CD4-positive, alpha-beta T cell treated with Interleukin-4 for 4 hours (primary cell): ENCODE measurements at places on chromosomes 4 and X.

DNA sequence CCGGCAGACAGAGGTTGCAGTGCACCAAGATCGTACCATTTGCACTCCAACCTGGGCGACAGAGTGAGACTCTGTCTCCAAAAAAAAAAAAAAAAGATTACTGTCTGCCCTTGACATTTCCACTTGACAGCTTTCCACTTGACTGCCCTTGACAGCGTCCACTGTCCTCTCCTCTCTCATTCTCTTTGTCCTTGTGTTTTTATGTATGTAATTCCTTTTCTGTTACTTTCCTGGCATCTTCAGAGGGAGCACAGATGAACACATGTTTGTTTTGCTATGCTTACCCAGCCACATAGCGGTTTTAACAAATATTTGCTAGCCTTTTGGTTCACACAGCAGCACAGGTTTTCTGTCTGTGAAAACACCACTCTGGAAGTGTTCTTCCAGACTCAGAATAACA is 26.2 kb downstream of the SYAP1 start:
- no peak for DNase-seq

DNA sequence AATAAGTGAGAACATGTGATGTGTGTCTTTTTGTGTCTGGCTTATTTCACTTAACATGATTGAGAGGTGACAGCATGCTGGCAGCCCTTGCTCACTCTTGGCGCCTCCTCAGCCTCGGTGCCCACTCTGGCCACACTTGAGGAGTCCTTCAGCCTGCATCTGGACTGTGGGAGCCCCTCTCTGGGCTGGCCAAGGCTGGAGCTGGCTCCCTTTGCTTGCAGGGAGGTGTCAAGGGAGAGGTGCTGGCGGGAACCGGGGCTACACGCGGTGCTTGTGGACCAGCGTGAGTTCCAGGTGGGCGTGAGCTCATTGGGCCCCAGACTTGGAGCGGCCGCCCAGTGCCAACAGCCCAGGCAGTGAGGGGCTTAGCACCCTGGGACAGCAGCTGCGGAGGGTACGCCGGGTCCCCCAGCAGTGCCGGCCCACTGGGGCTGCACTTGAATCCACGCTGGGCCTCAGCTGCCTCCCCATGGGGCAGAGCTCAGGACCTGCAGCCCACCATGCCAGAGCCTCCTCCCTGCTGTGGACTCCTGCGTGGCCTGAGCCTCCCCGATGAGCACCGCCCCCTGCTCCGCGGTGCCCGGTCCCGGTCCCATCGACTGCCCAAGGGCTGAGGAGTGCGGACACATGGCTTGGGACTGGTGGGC is 658.6 kb downstream of the GRXCR1 start:
- no peak for DNase-seq

DNA sequence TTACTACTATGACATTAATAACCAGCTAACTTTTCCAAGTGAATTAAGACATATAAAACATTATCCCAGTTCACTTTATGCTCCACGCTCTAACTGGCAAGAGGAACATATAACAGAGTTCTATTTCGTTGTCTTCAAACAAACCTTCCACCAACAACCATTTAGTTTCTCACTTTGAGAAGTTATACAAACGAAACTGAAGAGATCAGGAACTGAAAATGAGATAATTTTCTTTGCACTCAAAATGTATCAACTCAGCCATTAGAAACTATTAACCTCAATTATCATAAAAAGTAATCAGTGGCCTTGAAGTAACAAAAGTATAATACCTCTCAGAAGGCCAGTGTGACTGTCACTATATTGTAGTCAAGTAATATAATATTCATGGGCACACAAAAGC is 70.1 kb downstream of the CHM start:
- DNase-seq = no peak

- no peak for DNase-seq
These were observed 370.0 kb downstream of the FBXW7 start for GRCh38 chr4:152165846-152166245.

DNA sequence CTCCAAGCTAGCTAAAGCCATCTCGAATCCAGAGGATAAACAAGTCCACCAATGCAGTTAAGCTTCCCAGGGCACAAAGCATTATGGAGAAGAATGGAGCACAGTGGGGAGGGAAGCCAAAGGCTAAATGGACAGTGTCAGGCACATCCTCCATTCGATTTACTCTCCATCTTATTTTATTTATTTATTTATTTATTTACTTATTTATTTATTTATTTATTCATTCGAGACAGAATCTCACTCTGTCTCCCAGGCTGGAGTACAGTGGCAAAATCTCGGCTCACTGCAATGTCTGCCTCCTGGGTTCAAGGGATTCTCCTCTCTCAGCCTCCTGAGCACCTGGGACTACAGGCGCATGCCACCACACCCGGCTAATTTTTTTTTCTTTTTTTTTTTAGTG is 26.3 kb upstream of the EIF4E start:
- DNase-seq = no peak

- no peak for DNase-seq
These were observed 203.1 kb downstream of the FAT4 start for GRCh38 chr4:125517831-125518230.

- no peak for DNase-seq
These were observed at the start of gene MAGEB2 for GRCh38 chrX:30215357-30215843. Gene MAGEB2 (plus strand): TSS chrX:30215563. CDS start chrX:30218581, 3,018 bp downstream.

- peak; percentile 61 for DNase-seq
These were observed 22.6 kb upstream of the RBBP7 start for GRCh38 chrX:16892504-16893362.

- DNase-seq = no peak
These were observed 14.3 kb upstream of the TSPAN5 start for GRCh38 chr4:98672583-98673287.

DNA sequence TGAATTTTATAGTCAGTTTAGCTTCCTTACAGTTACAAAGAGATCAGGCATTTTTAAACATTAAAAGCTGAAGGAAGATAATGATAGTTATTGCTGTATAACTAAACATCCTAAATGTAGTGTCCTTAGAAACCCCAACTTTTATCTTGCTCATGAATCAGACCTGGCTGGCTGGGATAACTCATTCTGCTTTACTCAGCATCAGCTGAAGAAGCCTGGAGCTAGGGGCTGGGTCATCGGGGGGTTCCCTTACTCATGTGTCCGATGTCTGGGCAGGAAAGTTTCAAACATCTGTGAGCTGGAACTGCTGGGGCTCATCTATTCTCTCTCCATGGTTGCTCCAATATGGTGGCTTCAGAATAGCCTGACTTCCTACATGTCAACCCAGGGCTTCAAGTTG is 113.9 kb downstream of the MTNR1A start:
- DNase-seq = no peak

DNA sequence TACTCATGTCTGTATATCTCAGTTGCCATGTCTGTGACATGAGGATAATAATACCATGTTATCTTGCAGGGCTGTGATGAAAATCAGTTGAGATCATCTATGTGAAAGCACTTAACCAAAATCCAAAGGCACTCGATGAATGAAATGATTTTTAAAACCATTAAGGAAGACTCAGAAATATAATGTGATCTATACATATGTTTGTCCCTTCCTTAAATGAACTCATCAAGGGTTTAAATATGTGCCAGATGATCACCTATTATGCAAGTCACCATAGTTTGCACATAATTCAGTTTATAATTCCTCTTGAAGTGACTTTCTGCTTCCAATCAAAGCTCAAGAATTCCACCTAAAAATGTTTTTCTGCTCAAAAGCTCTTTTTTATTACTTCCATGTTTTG is at the start of gene FOXR2:
Gene FOXR2, plus strand, starts transcription at position 301 of the 400 bp plus-strand sequence. CDS start 312 bp downstream, outside the sequence.
- DNase-seq = no peak

GRCh38 chr4:189088780-189089179 is 851.9 kb upstream of the FRG1 start:
- no peak for DNase-seq

DNA sequence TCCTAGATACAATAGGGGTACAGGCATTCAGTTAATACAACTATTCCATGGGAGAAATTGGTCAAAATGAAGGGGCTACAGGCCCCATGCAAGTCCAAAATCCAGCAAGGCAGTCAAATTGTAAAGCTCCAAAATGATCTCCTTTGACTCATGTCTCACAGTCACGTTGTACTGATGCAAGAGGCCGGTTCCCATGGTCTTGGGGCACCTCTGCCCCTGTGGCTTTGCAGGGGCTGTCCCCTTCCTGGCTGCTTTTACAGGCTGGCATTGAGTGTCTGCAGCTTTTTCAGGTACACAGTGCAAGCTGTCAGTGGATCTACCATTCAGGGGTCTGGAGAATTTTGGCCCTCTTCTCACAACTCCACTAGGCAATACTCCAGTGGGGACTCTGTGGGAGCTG is 12.5 kb upstream of the ASIC5 start:
- no peak for DNase-seq

DNA sequence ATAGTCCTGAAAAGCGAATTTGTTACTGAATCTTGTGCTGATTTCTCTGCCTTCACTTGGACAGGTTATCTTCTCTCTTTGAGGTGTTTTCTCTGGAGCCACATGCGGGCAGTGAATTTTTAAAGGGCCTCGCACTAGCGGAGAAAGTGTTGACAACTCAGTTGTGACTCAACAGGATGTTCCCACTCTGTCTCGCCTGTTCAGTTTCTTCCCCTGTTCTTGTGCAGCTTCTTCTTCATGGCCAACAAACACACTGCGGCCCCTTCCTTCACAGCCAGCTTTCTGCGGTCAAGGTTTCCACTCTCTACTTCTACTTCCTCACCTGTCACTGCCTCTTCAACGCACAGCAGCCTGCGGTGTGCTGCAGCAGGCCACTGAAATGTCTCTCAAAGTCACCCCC is 1.1 kb upstream of the SHROOM4 start:
- DNase-seq = no peak

- no peak for DNase-seq
These were observed 277.8 kb downstream of the TENM3 start for GRCh38 chr4:182521011-182521410.

DNA sequence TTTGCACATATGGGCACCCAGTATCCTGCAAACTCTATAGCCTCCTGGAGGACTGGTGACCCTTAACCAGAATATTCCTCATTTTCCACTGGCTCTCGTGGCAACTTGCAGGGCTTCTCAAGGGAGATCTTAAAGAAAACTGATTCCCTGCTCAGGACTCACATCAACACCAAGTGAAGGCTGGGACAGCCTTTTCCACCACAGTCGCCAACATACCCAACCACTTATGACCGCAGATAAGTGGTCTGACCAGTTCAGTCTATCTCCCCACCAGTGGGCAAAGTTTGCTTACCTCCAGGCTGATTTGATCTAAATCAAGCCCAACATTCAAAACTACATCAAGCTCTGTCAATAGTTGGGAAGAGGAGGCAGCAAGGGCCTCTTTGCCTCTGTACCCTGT is 289.3 kb upstream of the GATB start:
- DNase-seq = no peak

DNA sequence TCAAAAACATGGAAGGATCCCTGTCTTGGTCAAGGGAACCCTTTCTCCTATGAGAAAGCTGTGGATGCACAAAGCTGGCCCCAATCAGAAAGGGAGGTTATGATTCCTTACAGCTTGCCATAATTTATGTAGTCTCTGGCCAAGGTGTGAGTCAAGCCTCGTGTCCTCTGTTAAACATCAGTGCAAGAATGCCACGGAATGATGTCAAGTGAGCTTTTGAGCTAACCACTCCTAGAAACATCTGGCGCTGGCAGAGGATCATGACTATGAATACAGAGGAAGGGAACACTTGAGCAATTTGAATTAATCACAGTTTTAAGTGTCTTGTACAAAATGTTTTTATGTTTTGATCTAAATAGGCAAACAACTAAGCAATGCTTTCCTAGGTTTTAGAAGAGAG is 51.5 kb upstream of the RAP2C start:
- DNase-seq = no peak

- DNase-seq = no peak
These were observed 87.6 kb downstream of the HHIP start for GRCh38 chr4:144733566-144733965.

DNA sequence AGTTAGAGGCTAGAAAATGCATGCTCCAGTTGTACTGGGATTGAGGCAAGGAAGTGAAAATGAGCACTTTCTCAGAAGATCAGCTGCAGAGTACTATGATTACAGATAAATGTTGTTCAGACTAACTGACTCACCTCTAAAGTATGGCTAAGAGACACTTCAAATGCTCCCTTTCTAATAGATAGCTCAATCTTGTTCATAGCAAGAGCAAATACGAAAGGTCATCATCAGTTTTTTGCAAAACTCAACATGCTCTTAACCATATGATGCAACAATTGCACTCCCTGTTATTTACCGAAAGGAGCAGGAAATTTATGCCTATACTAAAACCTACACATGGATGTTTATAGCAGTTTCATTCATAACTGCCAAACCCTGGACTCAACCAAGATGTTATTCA is 838.4 kb upstream of the INTU start:
- no peak for DNase-seq

DNA sequence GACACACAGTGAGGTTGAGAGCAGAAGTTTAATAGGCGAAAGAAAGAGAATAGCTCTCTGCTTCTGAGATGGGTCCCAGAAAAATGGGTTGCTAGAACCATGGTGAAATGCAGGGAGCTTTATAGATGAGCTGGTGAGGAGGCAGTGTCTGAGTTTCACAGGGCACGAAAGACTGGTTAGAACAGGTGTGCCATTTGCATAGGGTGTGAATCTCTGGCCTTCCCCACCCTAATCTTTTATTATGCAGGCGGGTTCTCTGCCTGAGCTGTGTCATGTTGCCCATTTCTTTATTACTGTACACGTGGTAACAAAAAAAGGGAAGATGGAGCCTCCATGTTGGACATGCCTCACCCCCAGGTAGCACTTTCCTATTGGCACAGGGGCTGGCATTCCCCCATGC is 39.1 kb downstream of the FUNDC1 start:
- DNase-seq = no peak

- DNase-seq = no peak
These were observed 45.6 kb downstream of the SLIT2 start for GRCh38 chr4:20297261-20297660.

DNA sequence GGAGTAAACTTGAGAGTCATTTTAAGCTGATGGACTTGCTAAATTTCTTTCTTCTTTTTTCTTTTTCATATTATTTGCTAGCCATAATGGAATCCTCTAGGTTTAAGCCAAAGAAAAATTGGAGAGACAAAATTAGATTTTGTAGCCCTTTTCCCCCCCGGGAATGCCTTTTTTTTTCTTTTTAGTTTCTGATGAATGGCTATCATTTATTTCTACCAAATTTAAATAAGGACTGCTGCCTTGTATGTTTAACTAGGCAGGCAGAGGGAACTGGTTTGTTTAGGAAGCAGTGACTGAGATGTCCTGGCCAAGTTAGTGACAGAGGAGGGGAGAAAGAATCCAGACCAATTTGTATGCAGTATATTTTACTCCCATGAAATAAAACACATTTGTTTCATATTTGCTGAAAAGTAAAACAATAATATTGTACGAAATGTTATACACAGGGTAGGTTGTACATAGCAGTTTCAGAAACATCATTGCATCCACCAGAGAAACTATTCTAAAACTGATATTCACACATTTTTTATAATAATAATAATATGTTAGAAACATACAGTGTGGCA is 5.7 kb downstream of the PITX2 start:
- no peak for DNase-seq

DNA sequence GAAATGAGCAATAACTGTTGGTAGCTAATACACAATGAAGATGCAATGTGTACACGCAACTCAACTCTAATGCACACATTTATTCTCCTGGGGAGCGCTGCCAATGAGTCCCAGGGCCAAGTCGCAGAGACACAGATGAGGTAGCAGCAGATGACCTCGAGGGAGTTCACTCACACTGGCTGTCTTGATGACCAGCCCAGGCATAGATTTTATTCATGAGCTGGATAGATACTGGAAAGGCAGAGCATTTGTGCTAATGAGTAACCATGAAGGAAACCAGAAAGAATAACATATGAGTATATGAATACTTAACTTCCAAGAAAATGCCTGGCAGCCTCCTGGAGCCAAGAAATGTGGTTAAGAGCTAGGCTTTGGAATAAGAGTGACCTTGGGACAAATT is 42.3 kb downstream of the RASL11B start:
- DNase-seq = no peak

- DNase-seq = no peak
These were observed 30.6 kb downstream of the PCDH19 start for GRCh38 chrX:100379388-100379986.
